GM20000 (cell line): ENCODE measurements at places on chromosomes 16 and 17.

DNA sequence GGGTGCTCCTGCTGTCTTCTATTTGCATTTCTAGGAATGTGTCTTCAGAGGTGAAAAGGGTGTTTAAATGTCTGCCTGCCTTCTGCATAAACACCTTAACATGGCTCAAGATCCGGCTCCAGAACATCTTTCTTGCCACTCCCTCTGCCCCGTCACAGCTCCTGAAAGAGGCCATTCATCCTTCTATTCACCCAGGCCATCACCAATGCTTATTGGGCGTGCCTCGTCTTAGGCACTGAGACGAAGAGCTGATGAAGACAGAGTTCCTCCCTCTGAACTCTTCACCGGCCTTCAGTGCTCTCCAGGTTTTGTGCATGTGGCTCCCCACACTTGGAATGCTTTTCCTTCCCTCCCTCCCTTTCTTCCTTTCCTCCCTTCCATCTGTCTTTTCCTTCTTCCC, 386.7 kb downstream of the UTP18 start:
- DNase-seq: no peak

DNA sequence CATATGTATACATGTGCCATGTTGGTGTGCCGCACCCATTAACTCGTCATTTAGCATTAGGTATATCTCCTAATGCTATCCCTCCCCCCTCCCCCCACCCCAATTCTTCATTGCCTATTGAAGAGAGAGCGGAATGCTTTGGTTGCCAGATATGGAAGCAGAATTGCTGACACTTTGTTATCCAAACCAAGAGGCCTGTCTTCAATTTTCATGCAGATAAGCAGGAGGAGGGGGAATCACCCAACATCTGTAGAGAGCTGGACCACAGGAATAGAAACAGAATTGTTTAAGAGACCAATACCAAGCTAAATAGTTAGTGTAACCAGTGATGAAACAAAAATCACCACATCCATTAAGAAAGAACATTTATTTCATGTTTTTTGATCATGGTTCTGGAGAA, 7.1 kb downstream of the ASPA start:
- DNase-seq: no peak

DNA sequence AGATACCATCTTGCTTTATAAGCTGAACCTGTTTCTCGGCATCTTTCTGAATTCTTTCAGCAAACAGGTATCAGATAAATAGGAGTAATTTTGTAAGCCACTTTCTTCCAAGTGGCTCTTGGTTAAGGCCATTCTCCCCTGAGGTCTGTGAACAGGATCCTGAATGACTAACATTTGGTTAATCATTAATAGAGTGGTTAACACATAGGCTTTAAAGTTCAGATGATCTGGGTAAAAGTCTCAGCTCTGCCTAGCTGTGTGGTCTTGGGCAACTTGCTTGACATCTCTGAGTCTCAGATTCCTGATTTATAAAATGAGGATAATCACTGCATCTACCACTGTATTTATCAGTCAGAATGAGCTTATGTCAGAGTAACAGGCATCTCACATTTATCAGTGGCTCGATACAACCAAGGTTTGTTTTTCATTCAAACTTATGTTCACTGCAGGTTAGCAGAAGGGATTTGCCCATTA, 44.4 kb upstream of the ANKFN1 start:
- peak; percentile 12 for DNase-seq

DNA sequence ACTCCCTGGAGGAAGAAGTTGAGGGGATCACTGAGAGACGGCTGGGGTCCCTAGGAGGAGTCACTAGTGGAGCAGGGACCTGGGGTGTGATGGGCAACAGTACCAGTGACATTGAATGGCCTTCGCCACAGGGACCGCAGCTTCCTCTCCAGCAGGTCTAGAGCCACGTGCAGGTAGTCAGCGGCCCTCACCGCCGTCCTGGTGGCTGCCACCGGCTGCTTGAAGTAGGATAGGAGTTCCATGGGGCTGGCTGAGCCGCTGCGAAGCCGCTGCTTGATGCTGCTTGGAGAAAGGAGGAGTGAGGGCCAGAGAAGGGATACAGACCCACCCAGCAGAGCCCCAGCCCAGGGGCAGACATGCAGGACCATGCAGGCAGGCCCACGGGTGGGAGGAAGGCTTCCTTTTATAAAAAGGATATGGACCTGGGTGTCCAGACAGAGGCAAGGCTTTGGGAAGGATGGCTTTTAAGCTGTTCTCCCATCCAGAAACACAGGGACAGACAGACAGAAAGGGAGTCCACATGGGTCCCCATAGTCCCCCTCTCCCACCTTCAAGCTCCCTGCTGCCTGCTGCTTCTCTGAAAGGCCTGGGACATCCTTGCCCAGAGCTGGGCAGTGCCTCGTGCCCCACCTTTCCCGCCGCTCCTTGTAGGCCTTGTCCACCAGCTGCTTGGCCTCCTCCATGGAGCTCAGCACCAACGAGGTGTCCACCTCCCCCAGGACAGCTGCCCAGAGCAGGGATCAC, 827 bp downstream of the MPO start:
- DNase-seq: no peak

DNA sequence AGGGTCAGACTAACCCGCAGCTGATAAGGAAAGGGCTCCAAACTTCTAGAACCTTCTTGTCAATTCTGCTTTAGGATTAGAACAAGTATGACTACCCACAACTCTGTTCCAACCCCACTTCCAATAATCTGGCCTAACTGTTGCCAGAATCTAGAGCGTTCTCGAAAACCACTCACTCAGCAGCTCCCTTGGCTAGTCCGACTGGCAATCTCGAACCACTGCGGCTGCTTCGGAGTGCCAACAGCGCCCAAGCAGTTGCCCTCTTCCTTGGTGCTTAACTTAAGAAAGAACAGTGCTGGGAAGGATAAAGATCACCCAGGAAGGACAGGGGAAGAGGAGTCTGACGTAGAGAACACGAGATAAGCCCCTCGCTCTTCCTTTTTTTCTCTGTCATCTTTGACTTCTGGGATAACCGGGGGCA, 818 bp downstream of the DNAJC7 start:
- DNase-seq: peak; percentile 10

DNA sequence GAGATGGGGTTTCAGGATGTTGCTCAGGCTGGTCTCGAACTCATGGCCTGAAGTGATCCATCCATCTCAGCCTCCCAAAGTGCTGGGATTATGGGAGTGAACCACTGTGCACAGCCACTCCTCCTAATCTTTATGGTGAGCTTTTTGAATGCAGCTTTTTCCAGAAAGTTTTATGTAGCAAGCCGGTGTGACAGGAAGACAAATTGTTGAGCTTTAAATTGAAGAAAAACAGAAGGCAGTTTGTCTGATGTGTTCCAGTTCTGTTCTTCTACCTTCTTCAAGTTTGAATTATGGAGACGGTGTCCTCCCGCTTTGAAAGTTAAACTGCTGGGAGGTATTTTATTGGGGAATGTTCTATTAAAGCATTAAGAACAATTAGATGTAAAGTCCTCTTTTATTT, 177.1 kb downstream of the SNX29 start:
- DNase-seq: no peak

DNA sequence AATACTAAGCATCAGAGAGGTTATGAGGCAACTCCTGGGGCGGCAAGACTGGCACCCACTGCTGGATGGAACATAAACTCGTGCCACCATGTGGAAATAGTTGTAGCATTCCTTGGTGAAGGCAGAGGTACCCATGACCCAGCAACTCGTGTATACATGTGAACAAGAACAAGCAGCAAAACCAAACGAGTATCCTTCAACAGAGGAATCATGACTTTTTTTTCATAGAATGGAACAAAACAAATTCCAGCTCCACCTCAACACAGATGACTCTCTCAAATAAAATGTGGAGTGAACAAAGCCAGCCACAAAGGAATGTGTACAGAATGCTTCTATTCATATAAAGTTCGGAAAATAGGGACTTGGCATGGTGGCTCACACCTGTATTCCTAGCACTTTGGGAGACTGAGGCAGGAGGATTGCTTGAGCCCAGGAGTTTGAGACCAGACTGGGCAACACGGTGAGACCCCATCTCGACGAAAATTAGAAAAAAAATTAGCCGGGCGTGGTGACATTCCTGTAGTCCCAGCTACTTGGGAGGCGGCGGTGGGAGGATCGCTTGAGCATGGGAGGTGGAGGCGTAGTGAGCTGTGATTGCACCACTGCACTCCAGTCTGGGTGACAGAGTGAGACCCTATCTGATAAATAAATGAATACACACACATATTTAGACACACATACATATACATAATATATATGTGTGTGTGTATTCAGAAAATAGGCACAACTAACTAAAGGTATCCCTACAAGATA, 35.3 kb downstream of the B9D1 start:
- DNase-seq: no peak

DNA sequence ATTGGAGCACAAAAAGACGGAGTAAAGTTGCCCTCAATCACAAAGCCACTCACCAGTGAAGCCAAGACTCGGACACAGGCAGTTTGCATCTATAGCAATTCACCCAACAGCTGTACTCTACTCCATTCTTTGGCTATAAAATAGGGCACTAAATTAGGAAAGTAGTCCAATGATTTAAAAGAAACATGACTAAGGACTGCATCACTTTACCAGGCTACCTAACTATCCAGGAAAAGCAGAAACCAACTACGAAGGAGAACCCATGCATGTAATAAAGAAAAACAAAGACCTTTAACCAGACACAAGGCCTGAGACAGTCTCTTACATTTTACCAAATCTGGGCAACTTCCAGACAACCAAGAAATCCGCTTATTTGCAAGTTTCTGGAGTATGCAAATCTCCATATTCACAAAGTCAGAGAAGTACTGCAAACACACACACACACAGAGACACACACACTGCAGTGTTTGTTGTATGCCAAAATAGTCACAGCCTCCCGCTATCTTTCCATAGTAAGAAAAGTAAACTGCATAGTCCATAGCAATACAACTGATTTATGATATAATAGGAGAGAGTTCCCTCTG, 59.8 kb downstream of the CDH11 start:
- no peak for DNase-seq

GRCh38 chr16:52547834-52548215, 882 bp upstream of the TOX3 start:
- peak; percentile 16 for DNase-seq

DNA sequence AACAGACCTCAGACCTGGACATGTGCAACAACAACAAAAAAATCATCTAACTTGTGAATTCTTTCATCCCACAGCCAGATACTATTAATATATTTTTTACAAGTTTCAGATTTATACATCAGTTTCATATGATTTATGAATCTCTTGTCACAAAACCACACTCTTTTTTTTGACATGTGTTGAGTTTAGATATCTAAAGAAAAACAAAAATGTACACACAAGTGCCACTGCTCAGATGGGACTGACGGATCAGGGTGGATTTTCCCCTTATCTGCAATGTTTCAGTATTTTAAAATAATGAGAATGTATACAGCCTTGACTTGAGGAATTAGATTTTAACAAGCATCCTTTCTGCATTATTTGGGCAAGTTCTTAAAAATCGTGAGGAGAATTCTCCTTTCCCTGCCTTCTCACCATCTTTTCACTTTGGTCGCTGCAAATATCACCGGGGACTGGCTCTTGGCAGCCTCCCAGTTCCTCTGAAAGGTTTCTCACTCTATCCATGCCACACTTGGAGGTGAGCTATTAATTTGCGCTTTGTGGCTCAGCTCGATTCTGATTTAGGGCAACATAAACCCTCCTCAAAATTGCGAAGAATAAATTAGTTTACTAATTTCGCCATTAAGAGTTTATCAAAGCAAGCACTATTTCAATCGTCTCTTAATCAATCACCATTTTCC, 225.7 kb downstream of the XYLT1 start:
- no peak for DNase-seq

DNA sequence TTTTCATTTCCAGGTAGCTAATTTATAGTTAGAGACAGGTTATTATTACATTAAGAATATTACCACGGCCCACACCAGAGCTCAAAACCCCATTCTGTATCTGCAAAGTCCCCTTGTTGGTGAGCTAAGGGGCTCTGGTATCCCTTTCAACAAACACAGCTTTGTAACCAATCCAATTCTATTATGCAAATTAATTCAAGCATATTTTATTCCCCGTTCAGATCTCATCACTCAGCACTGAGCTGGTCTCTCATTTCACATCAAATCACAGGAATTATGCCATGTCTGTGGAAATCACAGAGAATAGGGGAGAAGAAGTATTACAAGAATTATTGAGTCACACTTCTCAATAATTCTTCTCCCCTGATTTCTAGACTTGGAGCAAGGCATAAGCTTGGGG, 111.7 kb downstream of the CDH11 start:
- DNase-seq: no peak

DNA sequence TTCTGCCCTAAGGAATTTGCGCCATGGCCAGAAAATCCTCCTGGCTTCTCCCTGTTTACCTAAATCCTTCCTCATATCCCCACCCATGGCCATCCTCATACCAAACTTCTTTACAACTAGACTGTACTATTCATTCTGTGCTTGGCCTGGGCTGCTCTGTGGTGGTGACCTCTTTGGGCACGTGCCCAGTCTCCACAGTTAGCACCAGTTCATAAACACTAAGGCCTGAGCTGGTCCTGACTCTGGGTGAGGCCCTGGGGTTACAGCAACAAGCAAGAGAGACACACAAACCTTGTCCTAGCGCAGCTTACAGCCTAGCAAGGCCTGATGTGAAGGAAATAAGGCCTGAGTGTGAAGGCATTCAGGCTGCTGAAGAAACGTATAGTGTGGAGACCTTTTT, 3.1 kb upstream of the ATXN7L3 start:
- no peak for DNase-seq

GRCh38 chr16:1492923-1493745, at the start of gene TELO2:
Gene TELO2, plus strand, starts transcription at chr16:1493360. Its CDS starts 922 bp downstream, at chr16:1494282.
- DNase-seq: peak; percentile 100

GRCh38 chr17:56909742-56910508, 3.9 kb downstream of the TRIM25 start:
- DNase-seq: no peak

GRCh38 chr17:16353317-16354174, at the start of gene CENPV:
Gene CENPV, minus strand, starts transcription at chr17:16353469. Its CDS starts 33 bp downstream, at chr17:16353436.
- peak; percentile 93 for DNase-seq

GRCh38 chr16:81940781-81941560, 70.3 kb downstream of the SDR42E1 start:
- no peak for DNase-seq

- DNase-seq: no peak
These were observed 72.0 kb downstream of the ZFHX3 start for GRCh38 chr16:72975809-72976437.

DNA sequence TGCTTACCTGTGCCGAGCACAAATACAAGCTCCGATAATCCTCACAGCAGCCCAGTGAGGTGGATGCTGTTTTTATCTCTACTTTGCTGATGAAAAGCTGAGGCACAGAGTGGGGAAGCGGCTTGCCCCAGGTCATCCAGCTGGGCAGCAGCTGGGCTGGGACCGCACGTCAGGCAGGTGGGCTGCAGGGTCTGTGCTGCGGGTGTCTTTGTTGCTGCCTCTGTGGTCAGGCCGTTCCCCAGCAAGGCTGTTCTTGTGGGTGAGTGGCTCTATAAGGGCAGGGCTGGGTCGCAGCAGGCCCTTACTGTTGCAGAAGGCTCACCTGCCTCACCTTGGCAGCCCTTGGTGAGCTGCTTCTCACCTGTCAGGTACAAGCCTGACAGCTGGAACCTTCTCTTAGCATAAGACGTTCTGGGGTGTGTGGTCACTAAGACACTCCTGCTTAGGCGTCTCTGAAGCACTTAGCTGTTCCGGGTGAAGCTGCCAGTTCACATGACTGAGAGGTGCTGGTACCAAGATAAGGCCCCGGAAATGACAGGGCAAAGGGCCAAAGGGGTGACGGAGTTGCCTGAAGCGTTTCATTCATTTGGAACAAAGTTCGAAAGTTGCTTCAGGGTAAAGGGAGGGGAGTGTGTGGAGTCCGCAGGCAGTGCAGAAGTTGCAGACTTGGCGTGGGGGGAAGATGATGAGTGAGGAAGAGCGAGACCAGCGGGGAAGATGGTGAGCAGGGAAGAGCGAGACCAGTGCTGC, 17.4 kb downstream of the IRF8 start:
- no peak for DNase-seq

GRCh38 chr17:70752966-70753467, 583.7 kb downstream of the KCNJ2 start:
- no peak for DNase-seq
